ENCODE measurements at places on chromosomes 12 and 14.
A peak's percentile ranks its signal among the peaks of the same experiment; 100 is the strongest.

DNA sequence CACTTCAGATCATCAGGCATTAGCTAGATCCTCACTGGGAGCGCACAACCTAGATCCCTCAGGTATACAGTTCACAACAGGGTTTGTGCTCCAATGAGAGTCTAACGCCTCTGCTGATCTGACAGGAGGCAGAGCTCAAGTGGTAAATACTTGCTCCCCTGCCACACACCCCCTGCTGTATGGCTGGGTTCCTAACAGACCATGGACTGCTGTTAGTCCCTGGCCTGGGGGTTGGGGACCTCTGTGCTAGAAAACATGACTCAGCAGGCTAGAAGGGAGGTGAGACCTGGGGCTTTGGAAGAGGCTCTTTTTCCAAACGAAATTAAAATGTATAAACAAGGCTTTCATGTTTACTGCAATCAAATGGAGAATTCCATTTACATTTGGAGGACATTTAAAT, 691.1 kb downstream of the FLRT2 start:
- peak; percentile 12 for DNase-seq

DNA sequence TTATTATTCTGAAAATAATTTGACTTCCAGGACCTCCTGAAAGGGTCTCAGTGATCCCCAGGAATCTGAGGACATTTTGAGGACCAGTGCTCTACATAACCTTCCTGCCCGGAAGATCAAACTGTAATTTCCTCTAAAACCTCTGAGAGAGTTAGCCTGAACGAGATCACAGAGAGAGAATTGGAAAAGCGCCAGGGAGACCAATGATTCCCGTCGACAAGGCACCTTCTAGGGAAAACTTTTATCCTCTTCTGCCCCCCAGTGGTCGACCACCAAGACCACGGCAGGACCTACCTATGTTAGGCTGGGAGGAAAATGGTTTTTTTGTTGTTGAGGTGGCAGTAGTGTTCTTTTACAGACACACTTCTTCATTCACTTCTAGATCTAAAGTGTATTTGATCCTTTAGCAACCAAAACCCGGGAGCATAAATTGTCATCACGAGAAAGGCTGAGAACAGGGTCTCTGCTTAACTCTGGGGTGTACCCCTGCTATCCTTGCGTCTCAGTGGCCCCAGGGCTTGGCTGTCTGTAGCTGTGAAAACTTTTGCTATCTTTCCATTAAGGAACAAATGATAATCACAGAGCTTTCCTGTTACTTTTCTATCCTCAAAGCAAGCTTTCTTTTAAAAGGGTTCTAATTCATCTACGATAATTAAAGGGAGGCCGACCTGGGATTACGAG, 62.9 kb upstream of the NID2 start:
- peak; percentile 85 for DNase-seq

DNA sequence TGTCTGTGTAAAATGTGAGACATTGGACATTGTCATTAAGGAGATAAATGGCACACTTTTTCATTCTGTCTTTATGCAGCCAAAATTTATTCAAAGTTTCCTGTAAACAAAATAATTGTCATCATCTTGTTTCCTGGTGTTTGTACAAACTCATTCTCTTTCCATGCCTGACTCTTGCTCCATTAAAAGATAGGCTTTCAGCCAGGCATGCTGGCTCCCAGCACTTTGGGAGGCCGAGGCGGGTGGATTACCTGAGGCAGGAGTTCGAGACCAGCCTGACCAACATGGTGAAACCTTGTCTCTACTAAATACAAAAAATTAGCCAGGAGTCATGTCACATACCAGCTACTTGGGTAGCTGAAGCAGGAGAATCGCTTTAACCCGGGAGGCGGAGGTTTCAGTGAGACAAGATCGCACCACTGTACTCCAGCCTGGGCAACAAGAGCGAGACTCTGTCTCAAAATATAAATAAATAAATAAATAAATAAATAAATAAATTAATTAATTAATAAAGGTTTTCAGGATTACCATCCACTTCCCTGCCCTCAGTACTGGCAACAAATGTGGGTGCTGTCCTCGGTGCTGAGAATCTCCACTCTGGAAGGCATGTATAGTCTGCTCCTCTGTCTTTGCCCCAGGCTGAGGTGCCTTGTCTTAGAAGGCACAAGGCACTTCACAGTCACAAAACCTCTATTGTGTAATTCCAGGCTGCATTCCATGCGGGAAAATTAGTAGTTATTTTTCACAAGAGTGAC, 83.2 kb downstream of the PAH start:
- DNase-seq: peak; percentile 26

GRCh38 chr12:127300075-127300474, 966.9 kb upstream of the TMEM132C start:
- DNase-seq: no peak

DNA sequence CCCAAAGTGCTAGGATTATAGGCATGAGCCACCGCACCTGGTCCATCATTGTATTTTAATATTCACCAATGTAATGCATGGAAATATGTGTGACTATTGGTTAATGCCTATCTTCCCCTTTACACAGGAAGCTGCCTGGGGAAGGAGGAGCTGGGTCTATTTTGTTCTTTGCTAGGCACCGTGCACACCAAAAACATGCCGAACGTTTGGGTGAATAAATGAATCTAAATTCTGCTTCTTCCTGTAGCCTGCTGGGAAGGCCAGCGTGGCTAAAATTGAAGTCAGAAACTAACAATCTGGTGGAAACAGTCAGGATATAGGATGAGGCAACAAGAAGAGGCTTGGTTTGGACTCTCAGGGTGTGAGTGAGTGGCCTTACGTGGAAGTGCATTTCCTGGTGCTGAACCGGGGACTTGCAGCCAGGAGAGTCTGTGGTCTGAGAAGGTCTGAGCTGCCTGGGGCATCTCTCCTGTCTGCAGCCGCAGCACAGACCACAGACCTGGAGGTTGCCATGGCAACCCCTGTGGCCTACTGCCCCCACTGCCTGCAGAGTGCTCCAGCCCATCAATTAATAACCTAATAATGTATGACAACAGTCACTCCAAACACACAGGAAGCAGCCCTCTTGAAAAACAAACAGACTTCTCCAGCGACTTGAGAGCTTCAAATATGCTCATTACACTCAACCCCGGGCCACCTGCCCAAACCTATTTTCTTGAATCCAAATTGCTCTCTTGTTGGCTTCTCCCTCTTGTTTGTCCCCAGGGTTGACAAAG, 5.5 kb upstream of the GPR68 start:
- DNase-seq: peak; percentile 95

- no peak for DNase-seq
These were observed 684 bp downstream of the KANSL2 start for GRCh38 chr12:48681399-48681709.

DNA sequence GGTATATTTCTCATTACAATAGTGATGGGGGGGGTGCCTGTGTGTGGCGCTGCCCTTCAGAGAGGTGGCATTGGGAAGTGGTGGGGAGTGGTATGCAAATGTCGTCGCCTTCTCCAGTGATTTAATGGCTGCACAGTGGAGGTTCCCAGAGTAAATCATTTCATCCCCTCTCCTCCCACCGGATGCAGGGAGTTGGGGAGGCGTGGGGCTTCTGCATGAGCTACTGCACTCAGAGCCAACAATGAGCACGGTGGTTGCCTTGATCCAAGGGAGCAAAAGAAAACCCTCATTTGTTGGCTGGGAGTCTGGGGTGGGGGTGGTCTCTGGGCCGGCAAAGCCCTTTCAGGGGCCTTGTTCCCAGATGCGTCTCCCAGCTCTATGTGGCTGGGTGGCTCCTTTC, 124.3 kb downstream of the AACS start:
- no peak for DNase-seq
